ENCODE measurements at places on chromosomes 1 and 21.

GRCh38 chr1:60034999-60035398, 38.6 kb downstream of the C1orf87 start:
- no peak for DNase-seq

DNA sequence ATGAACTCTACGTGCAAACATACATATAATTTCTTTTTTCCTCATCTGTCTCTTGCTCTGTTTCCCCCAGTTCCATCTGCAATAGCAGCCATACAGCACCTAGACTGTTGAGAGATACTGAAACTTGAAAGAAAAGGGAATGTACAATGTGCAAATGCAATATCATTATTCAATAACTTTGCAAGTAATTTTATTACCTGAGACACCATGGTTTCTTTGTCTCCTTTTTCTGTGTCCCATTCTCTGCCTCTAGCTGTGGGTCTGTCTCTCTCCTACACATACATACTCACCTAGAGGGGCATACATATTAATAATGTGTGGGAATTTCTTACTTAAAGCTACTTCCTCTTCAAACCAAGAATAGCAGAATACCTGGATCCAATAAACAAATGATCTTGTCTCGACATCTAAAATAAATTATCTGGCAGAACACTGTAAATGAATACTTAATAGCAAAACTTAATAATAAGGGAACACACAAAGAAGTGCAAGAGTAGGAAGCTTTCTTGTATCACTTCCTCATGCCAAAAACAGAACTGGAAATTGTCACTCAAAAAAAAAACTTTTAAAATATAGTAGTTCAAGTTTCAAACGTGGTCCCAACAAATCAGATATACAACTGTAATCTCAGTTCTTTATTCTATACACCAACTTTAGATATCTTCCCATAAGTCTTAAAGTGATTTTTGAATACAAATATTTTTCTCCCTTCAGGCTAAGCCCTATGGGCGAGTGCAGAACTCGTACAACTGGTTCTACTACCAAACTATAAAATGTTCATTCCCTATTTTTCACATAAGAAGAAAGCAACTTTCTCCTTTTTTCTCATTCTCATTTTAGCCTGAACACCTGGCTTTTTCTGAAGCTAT, 194.6 kb downstream of the NRIP1 start:
- DNase-seq = no peak

- no peak for DNase-seq
Observed at GRCh38 chr1:185287451-185287850, 29.6 kb downstream of the IVNS1ABP start.

DNA sequence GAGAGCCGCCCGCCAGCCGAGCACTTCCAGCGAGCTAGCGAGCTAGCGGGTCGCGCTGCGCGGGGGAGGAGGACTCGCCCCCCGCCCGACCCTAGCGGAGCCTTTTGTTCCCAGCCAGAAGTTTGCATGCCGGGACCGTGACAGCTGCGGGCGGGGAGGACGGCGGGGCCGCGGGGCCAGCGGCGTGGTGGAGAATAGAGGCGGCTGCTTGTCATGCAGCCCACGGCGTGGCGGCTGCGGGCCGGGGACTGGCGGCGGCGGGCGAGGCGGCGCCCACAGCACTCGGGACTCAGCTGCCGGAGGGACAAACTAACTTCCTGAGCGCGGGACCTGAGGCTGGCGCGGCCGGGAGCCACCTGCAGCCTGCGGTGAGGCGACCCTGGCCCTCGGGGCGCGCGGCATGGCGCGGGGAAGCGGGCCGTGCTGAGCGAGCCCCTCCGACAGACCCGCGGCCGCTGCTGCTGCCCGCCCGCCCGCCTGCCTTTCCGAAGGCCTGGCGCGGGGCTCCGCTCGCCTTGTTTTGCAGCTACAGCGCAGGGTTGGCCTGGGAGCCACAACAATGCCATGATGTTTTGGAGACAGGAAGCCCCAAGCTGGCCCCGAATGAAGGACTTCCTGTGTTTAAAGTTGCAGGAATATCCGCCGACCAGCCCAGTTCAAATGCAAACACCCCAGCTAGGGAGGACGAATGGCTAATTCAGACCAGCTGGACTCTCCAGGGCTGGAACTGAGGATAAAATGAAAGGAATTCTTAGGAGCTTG, 82.2 kb upstream of the BMP8A start:
- no peak for DNase-seq

GRCh38 chr1:43430831-43431230, 22.9 kb downstream of the HYI start:
- no peak for DNase-seq

DNA sequence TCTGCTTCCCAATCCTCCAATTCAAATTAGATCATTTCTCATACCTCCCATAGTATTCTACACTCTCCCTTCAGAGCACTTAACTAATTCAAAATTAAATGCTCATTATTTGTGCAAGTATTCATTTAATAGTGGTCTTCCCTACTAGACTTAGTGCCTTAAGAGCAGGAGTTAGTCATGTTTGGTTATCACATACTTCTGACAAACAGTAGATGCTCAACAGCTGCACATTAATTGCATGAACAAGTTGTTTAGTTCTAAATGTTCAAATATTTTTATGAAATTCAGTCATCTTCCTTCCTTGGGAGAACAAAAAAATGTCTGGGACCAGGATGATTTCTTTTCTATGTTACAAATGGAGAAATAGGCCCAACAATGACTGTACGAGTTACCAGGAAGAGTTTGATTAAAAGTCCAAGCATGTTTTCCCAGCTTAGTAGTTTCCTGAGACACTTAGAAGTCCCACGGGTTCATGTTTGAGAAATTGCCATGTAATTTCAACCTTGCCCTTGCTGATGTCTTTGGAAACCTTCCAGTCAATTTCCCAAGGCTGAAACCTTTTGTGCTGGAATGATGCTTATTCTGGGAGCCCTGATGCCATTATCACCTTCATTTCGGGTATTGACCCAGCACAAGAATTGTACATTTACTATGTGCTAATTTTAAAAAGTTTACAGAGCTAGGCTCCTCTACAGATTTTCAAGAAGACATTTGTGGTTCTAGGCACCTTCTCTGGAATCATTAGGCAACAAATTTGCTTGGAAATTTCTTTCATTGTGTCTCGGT, 437.9 kb upstream of the PLXNA2 start:
- no peak for DNase-seq

- no peak for DNase-seq
Observed at GRCh38 chr1:206955476-206956451, 9.5 kb upstream of the PIGR start.

DNA sequence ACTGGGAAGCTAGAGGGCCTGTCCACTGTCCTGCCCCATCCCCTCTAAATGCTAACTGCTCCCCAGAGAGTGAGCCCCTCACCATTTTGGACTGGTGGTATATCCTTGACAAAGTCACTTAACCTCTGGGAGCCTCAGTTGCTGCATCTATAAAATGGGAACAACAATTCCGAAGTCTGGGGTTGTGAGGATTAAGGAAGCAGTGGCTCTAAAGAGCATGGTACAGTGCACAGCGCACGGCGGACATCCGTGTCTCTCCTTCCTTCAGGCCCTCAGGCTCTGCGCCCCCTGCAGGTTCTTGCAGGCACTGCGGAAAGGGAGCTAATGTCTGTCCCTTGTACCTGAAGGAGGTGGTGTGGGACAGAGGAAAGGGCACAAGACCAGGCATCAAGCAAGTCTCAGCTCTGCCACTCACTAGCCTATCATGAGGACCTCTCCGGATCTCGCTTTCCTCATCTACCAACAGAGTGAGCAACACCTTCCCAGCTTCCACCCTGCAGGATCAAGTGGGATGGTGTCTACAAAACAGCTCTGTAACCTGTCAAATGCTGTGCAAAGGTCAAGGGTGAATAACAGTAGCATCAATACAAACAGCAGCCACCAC, 20.1 kb downstream of the ECE1 start:
- no peak for DNase-seq

DNA sequence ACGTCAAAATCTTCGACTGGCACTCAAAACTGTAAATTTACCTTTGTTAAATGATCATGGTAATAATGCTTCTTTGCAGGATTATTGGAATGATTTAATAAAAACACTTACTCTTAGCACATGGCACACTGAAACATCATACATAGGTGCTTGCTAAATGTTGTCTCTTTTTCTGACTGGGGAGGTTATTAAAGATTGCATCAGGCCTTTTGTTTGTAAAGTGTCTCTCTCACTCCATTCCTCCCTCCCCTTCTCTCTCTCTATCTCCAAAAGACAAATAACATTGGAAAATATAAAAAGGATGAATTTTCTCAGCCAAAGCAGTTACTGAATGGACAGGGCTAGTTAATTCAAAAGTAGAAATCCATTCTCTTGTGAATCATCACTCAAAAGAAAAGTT, 404.2 kb downstream of the DPYD start:
- no peak for DNase-seq

DNA sequence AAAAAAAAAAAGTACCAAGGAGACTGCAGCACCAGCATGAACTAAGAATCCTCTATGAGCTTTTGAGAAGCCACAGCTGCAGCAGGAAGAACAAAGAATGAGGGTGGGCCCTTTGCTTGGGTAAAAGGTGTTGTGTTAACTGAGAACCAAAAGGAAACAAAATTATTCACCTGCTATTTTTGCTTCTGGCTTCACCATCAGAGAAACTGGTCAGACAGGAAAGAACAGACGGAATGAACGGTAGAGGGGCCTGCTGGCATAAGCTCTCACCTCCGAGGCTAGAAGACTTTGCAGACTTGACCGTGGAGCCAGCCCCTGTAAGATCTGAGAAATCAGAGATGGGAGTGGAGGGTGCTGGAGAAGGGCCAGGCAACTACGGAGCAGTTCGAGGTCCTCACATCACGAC, 27.6 kb downstream of the IL10RB start:
- DNase-seq = no peak

GRCh38 chr1:167899253-167899681, 14.7 kb downstream of the ADCY10 start:
- DNase-seq = no peak

- DNase-seq = no peak
Observed at GRCh38 chr21:17828223-17828622, 9.1 kb upstream of the C21orf91 start.

DNA sequence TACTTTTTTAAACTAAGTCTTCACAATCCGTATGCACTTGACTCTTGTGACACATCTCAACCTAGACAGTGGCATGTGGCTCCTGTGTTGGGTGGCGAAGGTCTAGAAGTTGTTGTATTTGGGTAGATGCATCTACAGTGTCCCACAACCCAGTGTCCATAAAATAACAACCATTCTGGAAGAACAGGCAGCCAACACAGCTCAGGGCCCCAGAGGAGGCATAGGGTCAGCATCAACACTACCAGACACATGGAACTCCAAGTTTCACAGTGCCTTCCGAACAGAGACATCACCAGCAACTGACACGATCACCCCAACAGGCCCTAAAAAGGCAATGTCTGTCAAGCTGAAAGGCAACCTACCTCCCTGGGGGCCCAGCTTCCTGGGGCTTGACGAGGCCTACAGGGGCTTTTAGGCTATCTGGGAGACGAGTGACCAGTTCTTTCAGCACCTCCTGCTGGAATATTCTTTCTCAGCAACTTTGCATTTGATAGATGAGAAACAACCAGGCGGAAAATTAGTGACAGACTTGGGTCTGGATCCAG, 5.6 kb downstream of the SH3BP5L start:
- DNase-seq = no peak

DNA sequence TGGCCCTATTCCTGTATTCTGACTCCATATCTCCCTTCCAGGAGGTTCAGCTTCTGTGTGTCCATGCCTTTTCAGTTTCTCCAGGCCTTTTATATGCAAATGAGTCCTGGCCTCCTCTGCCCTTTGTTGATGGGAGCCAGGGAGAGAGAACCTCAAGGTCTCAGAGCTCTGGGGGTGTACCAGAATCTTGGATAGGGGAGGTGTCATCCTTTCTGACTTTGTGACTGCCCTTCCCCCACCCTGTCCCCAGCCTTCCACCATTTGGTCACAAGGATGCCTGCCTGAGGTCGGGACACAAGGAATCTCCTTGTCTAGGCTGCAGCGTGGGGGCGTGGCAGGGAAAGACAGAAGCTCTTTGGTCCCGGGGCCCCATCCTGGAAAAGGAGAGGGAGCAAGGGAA, 18.6 kb downstream of the LURAP1 start:
- DNase-seq = no peak

GRCh38 chr1:201511396-201511940, 4.5 kb upstream of the CSRP1 start:
- DNase-seq = no peak

DNA sequence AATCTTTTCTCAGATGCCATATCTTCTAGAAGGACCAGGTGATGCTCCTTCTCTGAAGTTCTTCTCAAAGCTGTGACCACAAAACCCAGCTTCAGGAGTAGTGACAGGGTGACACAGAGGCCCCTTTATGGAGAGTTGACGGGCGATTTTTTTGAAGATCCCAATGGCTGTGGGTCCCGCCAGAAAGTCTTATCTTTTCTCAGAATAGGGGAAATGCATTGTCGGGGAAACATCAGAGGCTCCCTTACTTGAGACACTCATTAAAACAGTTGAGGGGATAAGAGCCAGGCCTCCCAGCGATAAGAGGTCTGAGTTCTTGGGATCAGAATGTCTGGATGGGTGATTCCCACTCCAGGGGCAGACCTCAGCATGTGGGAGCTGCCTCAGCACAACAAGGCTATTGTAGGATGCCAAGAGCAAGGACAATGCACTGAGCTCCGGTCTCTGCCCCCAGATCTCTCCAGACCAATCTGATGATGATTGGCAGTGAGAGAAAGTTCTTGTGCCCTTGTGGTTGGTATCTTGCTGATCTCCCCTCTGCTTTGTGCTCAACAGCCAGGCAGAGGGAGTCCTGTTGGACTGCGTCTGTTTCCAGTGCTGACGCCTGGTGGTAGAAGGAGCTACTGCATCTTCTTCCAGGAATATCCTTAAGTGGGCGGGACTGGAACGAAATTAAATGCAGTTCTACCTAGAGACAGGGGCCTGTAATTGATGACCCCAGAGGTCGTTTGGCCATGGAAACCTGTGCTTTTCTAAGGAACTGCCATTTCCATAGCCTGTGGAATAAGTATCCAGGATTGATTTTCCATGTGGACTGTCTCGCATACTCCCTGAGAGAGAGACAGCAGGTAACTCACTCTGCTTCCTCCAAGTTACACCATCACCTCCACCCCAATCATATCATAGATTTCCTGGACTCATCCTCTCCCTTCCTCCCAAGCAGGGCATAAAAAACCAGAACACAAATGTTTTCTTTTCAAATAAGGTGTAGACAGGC, 6.8 kb upstream of the ACKR1 start:
- peak; percentile 63 for DNase-seq

DNA sequence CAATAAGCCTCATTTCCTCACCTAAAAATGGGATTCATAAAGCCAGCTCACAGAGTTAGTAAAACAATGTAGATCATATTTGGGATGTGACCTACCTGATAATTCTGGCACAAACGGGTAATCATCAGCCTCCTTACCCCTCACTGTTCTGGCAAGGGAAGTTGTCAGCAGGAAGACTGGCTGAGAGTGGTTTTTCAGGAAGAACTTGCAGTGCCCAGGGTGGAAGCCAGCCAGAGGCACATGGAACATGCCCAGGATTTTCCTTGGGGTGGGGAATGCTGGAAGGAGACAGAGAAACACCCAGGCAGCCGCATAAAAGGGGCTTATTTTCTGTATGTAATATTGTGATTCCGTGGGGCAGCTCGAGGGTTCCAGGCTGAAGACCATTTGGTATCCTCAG, 7.7 kb upstream of the SLC5A9 start:
- DNase-seq = no peak

Data from amniotic stem cell (primary cell).